ENCODE measurements at places on chromosomes 13 and 19.
A peak's percentile ranks its signal among the peaks of the same experiment; 100 is the strongest.

DNA sequence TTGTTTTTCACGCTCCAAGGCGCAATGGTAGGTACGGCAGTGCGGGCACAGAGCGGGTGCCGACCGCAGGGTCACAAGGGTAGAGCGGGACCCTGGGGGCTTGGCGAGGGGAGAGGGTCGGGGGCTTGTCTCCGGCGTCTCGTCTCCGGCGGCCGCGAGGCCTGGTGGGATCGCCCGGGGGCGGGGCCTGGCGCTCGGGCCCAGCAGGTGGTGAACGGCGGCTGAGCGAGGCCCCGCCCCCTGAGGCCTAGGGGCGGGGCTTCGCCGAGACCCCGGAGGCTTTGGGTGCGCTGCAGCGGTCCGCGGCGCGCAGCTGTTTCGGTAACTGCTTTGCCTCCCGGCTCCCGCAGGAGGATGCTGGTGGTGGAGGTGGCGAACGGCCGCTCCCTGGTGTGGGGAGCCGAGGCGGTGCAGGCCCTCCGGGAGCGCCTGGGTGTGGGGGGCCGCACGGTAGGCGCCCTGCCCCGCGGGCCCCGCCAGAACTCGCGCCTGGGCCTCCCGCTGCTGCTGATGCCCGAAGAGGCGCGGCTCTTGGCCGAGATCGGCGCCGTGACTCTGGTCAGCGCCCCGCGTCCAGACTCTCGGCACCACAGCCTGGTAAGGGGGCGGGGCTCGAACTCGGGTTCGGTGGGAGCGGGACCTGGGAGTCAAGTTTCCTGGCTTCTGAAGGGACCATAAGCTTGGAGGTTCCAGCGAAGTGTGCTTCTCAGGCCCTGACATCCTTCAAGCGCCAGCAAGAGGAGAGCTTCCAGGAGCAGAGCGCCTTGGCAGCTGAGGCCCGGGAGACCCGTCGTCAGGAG, at the start of gene TSEN34:
Gene TSEN34 (plus strand): TSS at position 298 of the 800 bp plus-strand sequence. CDS start 57 bp downstream, at position 355.
- DNase-seq = peak; percentile 85

DNA sequence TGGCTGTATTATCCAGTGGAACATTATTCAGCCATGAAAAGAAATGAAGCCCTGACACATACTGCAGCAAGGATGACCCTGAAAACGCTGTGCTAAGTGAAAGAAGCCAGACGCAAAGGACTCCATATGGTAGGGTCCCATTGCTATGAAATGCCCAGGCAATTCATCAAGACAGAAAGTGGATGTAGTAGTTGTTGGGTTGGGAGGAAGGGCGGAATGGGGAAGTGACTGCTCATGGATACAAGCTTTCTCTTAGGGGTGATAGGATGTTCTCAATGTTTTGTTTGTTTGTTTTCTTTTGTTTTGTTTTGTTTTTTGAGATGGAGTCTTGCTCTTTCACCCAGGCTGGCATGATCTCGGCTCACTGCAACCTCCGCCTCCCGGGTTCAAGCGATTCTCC, 11.1 kb upstream of the CEACAM16 start:
- DNase-seq = no peak

DNA sequence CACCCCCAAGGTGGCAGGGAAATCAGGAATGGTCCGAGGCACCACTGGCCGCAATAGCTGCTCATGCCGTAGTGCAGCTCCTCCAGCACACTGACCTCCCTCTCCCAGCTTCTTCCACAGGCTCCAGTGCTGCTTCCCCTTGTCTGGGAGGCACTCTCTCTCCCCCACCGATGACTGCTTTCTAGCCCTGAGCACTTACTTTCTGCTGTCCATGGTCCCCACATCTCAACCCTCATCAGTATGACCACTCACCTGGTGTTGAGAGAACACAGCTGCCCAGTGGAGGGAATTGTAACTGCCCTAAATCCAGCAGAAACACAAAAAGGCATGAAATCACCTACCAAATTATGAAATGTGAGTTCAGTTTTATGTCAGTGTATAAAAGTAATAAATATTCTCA, 28.9 kb upstream of the TPP2 start:
- DNase-seq = no peak

DNA sequence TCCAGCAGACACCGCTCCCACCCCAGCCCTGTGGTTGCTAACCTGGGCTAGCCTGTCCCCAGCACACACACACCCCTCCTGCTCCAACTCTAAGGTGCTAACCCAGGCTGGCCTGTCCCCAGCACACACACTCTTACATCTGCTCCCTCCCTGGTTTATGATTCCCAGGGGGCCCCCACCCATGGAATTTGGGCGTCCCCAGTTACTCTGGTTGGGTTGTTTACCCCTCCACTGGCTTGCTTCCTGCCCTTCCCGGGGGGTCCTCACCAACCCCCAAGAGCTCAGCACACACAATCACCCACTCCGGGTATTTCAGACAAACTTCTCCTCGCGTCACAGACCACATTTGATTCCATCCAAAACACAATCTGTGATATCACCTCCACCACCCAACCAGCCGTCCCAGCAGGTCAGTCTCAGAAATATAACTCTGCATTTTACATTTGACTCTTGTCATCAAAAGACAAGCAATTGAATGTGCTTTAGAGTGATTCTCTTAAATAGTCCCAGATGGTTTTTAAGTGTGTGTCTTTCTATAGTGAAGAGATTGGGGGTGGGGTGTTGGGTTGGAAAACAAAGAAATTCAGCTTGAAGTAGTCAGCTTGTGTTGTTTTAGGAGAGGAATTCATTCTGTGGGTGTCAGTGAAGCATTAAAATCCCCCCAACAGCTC, 20.1 kb downstream of the COL4A2 start:
- no peak for DNase-seq

- no peak for DNase-seq
Observed at GRCh38 chr19:18620902-18621301, 8.2 kb downstream of the TMEM59L start.

- no peak for DNase-seq
Observed at GRCh38 chr19:49891393-49891792, 5.3 kb downstream of the IL4I1 start.

DNA sequence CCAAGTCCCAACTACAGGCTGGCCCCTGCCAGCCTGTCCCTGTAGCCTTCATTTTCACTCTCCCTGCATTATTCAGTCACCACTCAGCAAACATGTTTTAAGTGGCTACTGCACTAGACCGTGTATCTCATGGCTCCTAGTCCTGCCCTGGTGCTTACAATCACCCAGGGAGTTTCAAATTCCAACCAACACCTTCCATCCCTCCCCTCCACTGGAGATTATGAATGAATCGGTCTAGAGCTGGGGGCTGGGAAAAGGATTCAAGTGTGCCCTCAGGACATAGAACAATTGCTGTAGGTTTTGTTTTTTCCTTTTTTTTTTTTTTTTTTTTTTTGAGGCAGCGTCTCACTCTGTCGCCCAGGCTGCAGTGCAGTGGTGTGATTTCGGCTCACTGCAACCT, 15.0 kb upstream of the TNFAIP8L1 start:
- no peak for DNase-seq

DNA sequence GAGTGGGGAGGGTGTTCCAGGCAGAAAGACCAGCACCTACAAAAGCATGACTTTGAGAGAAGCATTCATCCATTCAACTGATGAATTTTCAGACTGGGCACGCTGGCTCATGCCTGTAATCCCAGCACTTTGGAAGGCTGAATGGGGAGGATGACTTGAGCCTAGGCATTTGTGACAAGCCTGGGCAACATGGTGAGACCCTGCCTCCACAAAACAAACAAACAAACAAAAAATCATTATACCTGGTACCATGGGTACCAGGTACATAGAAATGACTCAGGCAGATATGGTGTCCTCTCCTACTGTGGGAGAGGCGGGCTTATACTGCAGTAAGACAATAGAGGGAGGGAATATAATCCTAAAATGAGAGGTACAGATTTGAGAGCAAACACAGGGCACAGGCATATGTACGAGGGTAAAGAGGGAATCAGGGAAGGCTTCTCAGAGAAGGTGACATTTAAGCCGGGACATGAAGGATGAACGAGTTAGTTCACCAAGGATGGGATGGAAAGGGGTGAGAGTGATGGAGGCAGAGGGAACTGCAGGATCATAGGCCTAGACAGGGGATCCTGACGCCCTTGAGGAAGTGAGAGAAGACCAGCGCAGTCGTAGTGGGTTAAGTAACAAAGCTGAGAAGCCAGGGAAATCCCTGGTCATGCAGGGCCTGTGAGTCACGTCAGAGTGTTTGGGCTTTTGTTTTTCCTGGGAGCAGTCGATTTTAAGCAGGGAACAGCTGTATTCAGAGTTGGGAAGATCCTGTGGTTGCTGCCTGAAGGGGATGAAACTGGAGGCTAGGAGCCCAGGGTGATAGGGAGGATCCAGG, 2.9 kb downstream of the CYP2S1 start:
- DNase-seq = no peak

GRCh38 chr19:4015705-4016402, 8.3 kb downstream of the PIAS4 start:
- no peak for DNase-seq

GRCh38 chr19:3586127-3586626, 899 bp downstream of the GIPC3 start:
- DNase-seq = no peak

GRCh38 chr13:51971520-51972426, 39.5 kb downstream of the ATP7B start:
- DNase-seq = no peak

Measured in midbrain (tissue), 1 donor.